ENCODE measurements at places on chromosomes 6 and 20.
A peak's percentile ranks its signal among the peaks of the same experiment; 100 is the strongest.

DNA sequence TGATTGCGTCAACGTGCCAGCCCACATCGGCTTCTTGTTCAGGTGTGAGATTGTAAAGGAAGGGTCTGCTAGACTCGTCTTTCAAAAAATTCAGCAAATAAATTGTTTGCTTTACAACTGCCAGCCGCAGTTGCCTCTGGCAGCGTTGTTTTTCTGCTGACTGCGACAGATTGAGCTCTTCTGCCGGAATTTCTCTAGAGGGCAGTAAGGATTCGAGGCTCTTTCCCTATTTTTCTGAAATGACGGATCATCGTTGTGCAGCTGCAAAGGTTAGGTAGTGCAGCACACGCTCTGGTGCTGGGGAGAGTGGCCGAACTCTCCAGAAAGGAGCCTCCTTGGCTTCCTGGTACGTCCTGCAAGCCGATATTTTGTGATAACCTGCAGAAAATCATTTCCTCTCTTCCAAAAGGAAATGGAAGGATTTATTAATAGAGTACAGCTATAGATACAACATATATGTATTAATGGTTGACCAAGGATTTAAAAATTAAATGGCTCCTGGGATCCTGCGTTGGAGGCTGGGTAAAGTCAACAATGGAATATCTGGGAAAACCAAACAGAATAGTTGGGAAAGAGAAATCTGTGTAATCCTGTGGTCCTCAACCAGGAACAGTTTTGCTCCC is 121.9 kb upstream of the ZFP64 start:
- peak; percentile 74 for DNase-seq

DNA sequence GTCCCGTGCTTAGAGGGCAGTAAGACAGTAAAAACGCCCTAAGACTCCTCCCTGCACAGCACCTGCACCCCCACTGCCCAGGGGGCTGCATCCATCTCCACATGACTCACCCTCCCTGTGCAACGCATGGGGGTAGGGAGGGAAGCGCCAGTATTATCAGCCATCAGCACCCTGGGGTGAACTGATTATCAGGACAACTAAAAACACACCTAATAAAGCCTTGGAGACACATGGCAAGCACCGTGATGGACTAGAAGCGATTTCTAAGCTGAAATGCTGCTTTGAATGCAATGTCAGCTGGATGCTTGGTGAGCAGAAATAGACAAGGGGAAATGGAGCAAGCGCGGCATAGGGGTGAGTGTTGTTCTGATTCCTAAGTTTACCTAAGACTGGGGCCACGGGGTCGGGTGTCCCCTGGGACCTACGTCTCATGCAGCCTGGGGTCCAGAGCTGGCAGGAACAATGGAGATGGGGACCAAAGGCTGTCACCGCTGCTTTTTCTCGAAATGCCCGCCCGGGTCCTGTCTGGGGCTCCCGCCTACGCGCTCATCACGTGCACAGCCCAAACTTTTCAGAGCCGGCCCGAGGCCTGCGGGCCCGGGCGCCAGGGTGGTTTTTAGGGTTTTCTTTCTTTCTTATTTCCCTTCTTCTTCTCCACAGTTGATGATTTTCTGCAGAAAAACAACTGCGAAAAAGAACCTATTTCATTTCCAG is 702 bp upstream of the TNFAIP3 start:
- DNase-seq = no peak

- no peak for DNase-seq
These were observed 48.4 kb downstream of the PLAGL2 start for GRCh38 chr20:32158943-32159660.

DNA sequence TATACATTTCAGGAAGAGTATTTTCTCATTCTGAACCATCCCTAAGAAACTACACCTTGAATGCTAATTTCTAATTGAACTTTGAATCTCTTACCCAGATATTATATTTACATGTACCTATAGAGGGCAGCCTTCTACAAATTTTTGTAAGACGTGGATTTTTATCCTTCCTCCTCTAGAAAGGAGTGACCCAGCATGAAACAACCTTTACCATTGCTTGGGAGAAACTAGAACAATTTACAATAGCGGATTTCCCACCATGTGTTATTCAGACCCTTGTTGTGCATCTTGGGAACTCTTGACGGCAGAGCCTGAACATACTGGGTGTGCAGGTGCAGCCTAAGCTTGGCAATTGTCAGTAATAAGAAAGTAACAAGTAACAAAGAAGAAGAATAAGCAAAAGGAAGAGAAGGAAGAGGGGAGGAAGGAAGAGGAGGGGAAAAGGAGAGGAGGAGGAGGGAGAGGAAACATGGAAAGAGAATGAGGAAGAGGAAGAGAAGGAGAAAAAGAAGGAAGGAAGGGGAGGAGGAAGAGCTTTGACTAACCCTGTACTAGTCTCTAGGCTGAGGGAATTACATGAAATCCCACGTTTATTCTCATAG is 10.8 kb upstream of the TAAR1 start:
- no peak for DNase-seq

- DNase-seq = no peak
These were observed 1524.7 kb downstream of the GRIK2 start for GRCh38 chr6:102918161-102918560.

DNA sequence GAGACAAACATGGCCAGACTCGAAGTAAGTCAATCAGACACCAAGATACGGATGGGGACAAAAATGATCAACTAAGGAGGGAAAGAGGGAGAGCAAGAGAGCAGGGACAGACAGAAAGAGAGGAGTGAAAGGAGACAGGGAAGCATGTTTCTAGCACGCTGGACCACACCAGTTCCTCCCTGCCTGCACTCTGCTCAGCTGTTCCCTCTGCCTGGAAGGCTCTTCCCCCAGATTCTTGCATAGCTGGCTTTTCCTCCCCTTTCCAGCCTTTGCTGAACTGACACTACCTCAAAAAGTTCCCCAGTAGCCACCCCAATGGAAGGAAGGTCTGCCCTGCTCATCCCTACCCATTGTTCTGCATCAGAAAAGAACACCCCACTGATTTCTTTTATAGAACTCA is 185.9 kb downstream of the MAFB start:
- no peak for DNase-seq

- DNase-seq = no peak
These were observed 12.6 kb downstream of the ACSS1 start for GRCh38 chr20:25045343-25045712.

Measured in NCI-H510A treated with DMSO at 0.1 percent for 48 hours (cell line).